ENCODE measurements at places on chromosomes 2 and 18. TPM values are rescaled to one million over a fixed set of nuclear protein-coding genes. Genes with fewer than 3 reads are reported as not detected.

The SH3BP4 gene
- total RNA-seq, result 32.1 TPM

The SCYGR5 gene
- not detected for total RNA-seq

The CDKL4 gene
- 0.75 TPM for total RNA-seq

The DYNAP gene
- total RNA-seq, result not detected

The ADGRF3 gene
- total RNA-seq, result 0.77 TPM

The COL4A4 gene
- 0.16 TPM for total RNA-seq

The SPIRE1 gene
- total RNA-seq, result 34.9 TPM

The IL1R1 gene
- not detected for total RNA-seq

The PFN4 gene
- total RNA-seq, result 1.3 TPM

The LPIN1 gene
- total RNA-seq, result 42.3 TPM

The SEC11C gene
- 54.3 TPM for total RNA-seq

The TUBB8B gene
- total RNA-seq, result not detected

The C2orf78 gene
- total RNA-seq, result not detected

The FAM110C gene
- total RNA-seq, result 0.09 TPM

The KCNJ3 gene
- 0.05 TPM for total RNA-seq

GRCh38 chr2:16413285-16413684, 252.3 kb downstream of the CYRIA start:
- no peak for DNase-seq

DNA sequence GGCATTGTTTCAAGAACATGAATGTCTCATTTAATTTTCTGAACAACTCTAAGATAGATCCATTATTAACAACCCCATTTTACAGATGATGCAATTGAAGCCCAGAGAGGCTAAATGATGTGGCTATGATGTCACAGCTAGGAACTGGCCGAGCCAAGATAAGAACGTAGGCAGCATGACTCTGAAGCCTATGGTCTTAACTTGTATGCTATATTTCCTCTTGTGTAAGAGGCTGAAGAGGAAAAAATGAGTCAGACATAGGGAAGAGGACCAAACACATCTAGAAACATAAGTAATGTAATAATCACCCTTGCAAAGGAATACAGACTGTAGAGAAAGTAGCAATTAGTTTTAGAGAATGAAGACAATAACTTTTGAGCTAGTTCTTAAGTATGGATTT, 416.8 kb downstream of the FIGN start:
- no peak for DNase-seq

DNA sequence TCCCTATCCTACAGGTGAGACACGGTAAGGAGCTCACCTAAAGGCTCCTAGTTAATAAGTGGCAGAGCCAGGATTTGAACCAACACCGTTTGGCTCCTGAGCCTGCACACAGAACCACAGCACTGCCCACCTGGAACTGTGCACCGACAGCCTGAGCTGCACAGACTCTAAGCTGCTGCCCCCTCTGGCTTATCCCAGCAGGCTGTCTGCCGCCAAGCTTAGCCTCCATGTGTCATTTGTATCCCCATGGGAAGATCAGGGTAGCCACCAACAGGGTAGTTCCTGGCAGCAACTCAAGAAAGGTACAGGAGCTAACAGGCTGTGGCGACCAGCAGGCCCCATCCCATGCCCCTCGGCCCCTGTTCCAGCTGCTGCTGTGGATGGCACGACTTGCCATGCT, 135.7 kb downstream of the LRRC30 start:
- DNase-seq, result no peak

DNA sequence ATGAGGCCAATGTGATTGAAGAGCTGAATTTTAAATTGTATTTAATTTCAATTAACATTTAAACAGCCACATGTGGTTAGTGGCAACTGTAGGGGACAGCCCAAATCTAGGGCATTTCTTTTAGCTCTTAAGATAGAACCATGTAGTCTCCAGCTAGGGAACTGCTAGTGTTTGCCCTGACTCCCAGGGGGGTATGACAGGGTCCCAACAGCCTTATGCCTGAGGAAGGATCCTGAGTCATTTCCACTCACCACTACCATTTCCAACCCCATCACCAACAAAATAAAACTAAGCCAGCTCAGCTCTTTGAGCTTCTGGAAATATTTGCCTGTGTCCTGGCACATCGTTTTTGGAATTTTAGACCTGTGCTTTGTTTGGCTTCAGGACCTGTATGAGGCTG, 13.7 kb upstream of the GMCL1 start:
- DNase-seq, result no peak

- DNase-seq, result no peak
Measured at GRCh38 chr2:5937851-5938565, 245.8 kb downstream of the SOX11 start.

DNA sequence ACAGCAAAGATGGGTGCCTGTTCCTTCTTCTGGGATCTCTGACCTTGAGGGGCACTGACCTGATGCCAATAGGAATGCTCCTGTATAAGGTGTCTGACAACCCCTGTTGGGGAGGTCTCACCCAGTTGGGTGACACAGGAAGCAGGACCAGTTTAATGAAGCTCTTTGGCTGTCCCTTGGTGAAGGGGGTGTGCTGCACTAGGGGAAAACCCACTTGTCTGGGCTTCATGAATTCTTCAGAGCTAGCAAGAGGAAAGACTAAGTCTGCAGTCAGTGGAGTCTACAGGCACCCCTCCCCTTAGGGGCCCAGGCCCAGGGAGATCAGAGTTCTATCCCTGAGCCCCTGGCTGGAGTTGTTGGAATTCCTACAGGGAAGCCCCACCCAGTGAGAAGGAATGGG, 550.8 kb upstream of the CHAC2 start:
- DNase-seq, result no peak

- no peak for DNase-seq
Measured at GRCh38 chr2:200446612-200447011, 63.3 kb downstream of the KCTD18 start.

- DNase-seq, result no peak
Measured at GRCh38 chr18:69123421-69123820, 277.3 kb upstream of the DOK6 start.

GRCh38 chr2:240873098-240873788, 4.6 kb downstream of the AGXT start:
- DNase-seq, result no peak

DNA sequence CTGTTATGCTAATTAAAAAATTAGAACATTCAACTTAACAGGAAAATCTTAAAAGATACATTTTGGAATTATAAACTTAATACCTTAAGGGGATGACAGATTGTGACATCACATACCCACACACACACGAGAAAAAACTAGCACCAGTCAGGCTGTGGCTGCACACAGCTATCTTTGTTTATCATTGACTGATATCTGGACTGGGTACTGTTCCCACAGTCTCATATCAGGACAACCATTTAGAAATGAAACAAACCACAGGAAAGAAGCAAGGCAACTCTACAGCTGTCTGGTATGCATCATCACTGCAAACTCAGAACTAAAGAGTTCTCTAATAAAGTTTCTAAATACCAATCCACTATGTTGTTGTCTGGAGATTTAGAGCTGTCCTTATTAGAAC, 210.9 kb upstream of the SMAD7 start:
- DNase-seq, result no peak

DNA sequence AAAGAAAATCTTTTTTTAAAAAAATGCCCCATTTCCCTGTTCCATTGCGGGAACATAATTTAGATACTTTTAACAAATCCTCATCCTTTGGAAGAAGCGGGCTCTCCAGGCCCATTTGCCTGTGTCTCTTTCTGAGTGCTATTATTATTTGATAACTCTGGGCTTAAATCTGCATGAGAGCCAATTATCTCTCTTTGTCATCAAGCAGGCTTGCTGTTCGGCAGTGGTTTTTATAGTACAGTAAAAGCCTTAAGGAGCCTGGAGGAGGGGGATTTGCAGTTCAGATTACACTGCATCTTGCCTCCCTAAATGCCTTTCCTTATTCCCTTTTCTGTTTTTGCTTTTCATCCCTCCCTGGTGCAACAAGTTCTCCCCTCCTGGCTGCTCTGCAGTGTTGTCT, 50.6 kb downstream of the CELF4 start:
- DNase-seq, result no peak

- DNase-seq, result no peak
Measured at GRCh38 chr2:102558463-102558862, 60.9 kb upstream of the SLC9A2 start.

- no peak for DNase-seq
Measured at GRCh38 chr2:74739129-74739528, 85.1 kb downstream of the SEMA4F start.
